Liver (tissue), 10 donors: ENCODE measurements at places on chromosomes 2 and 18. TPM values are rescaled to one million over a fixed set of nuclear protein-coding genes. Genes with fewer than 3 reads are reported as not detected.

Gene SLC9A2
- total RNA-seq: under 0.01 TPM

- H3K36me3 ChIP-seq: no peaks in the 10 kb centered on the region
- H3K4me1 ChIP-seq: peaks cover 53% of the 10 kb centered on the region
- no peaks in the 10 kb centered on the region for H3K27me3 ChIP-seq
- H3K4me3 ChIP-seq: no peak overlapping the region
These were observed 17.7 kb downstream of the ATOH8 start for GRCh38 chr2:85771486-85771885.

- no peaks in the 10 kb centered on the region for H3K4me1 ChIP-seq
- no peaks in the 10 kb centered on the region for H3K27me3 ChIP-seq
- no peak for DNase-seq
- no peaks in the 10 kb centered on the region for H3K36me3 ChIP-seq
- no peak overlapping the region for H3K4me3 ChIP-seq
These were observed 4.8 kb upstream of the SLC38A11 start for GRCh38 chr2:164960159-164960558.

Gene NLRC4
- total RNA-seq: 2.1 TPM

DNA sequence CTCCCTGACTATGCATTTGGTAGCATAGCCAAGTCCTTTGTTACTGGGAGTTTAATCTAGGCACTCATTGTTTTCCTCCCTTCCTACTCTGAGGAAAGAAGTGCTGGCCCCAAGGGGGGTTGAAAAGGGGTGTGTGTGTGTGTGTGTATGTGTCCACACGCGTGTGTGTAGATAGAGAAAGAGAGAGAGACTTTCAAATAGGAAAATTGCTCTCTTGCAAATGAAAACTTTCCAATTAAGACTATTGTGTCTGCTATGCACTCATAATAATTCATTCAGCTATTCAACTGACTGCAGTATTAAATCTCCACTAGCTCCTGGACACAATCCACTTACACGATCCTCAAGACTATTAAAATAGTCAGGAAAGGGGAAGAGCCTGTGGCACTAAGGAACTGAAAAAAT lies 92.9 kb upstream of the CSRNP3 start:
- DNase-seq: no peak
- H3K27me3 ChIP-seq: no peaks in the 10 kb centered on the region
- no peak overlapping the region for H3K4me3 ChIP-seq
- H3K4me1 ChIP-seq: no peaks in the 10 kb centered on the region

- H3K27me3 ChIP-seq: no peaks in the 10 kb centered on the region
- H3K4me3 ChIP-seq: no peak overlapping the region
- H3K4me1 ChIP-seq: no peaks in the 10 kb centered on the region
These were observed 28.6 kb upstream of the CERS6 start for GRCh38 chr2:168427451-168427850.

Gene SERPINB13
- not detected for total RNA-seq

DNA sequence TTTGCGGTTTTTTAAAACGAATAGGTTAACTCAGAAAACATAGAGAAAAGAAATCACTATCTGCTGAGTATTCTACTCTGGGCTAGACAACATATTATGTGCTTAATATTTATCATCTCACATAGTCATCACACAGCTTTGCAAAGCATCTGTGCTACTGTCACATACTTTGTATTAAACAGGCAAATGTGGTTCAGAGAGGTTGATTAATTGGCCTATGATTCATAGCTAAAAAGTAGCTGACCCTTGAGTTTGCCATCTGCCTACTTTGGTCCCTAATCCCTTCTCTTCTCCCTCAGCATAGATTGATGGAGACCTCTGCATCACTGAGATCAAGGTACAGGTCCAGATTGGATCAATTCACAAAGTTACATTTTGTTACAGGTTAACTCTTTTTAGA lies 21.4 kb downstream of the ANKRD30B start:
- no peaks in the 10 kb centered on the region for H3K27me3 ChIP-seq
- no peak overlapping the region for H3K4me3 ChIP-seq
- no peaks in the 10 kb centered on the region for H3K4me1 ChIP-seq
